Mesenteric fat pad (tissue), 1 donor: ENCODE measurements at places on chromosomes 5 and 9.

DNA sequence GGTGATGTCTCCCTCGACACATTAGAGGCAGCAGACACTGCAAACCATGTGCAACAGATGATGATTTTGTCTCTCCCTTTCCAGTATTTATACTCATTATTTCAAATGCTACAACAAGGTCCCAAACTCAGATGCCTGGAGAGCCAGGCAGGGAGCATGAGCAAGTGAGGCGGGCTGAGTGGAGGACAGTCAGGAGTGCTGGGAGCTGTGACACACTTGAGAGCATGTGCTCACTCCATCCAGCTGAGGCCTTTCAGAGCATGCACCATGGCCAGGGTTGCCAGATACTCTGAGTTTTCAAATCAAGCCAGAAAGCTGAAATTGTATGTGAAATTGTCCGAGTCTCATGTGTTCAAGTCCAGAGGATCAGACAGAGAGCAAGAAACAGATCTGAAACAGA lies 55.8 kb upstream of the SLC2A8 start:
- DNase-seq: no peak

GRCh38 chr5:100901821-100902341 lies 1.2 kb downstream of the ST8SIA4 start:
- no peak for DNase-seq

- DNase-seq: no peak
Measured at GRCh38 chr9:4973902-4974301, 11.2 kb upstream of the JAK2 start.

DNA sequence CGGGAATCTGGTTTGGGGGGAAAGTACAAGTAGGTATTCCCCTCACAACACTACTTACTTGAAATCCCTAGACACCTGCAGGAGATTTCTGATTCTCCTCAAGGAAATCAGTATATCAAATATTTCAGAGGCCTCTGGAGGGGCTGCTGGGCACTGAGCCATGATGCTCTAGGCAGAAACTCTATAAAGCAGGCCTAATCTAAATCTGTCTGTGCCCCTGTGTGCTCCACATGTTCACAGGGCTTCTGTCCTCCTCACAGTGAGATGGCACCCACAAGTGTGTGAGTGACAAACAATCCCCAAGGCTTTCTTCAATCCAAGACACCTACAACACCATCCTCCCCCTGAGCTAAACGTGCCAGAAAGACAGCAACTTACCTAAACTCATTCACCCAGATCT lies 39.0 kb downstream of the NIPSNAP3B start:
- no peak for DNase-seq

DNA sequence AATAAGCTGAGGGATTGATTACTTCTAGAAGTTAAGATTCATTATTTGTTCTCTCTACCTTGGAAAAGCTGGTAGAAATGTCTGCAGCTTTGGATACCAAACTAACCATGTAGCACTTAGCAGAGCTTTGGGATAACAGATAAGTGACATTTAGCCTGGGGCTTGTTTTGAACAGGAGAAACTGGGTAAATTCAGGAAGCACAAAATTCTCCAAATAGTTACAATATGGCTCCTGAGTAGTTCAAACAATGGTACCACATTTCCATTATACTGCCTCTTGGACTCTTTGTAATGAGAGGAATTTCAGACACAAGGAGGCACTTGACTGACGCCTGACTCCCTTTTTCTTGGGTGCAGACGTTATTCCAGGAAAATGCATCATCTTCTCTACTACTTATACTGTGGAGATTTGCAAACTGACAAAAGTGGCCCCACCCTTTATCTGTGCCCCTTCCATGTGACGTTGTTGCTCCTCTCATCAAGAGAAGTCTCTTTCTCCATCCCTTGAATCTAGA lies 22.5 kb downstream of the PRUNE2 start:
- no peak for DNase-seq

DNA sequence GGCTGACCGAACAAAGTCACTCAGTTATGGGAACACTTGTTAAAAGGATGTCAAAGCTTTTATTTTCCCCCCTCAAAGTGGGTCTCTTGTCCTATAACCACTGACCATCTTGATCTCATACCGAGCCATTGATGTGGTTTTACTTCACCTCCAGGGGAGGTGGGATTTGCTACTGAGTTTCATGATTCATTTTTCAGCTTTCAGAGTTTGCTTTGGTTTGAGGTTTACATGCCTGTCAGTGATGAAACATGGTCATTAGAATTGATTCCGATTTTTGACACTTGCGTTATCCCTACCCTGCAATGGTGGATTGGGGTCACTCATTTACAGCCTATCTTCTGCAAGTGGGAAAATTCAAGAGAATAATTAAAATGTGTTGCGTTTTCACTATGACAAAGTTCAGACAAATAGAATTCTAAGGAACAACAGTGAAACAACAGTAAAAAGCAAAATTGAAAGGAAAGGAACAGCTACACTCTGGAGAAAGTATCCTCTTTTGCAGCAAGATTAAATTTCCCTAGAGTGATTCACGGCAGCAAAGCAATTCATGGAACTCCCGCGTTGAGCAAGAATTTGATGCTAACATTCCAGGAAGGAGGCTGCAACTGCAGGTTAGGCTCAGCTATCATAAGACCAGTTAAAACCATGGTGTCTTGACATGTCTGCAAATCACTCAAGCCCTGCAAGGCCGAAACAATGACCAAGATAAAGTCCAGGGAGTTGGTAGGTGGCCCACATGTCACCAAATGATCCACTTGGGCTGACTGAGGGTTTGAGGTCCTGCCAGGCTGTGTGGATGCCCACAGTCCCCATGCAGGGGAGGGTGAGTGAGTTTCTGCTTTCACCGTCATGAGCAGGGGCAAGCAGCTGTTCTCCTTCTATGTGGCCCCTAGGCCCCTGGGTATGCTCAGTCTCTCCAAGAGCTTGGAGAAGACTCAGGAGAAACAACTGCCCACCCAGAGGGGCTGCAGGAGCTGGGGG lies 9.4 kb downstream of the GADD45G start:
- DNase-seq: no peak

DNA sequence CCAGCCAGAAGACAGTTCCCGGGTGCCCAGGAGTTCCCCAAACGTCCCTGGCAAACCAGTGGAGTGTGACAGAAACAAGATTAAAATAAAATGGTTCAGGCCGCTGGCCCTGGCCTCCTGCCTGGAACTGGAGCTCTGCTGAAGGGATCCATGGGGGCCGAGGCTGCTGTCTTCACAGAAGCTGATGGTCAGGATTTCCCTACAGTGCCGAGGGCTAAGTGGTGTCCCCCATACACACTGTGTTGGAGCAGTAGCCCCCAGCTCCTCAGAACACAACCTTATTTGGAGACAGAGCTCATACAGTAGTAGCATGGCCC lies 55.9 kb downstream of the MRPL36 start:
- no peak for DNase-seq

- DNase-seq: no peak
Measured at GRCh38 chr9:96721731-96722429, 56.0 kb downstream of the ZNF510 start.

DNA sequence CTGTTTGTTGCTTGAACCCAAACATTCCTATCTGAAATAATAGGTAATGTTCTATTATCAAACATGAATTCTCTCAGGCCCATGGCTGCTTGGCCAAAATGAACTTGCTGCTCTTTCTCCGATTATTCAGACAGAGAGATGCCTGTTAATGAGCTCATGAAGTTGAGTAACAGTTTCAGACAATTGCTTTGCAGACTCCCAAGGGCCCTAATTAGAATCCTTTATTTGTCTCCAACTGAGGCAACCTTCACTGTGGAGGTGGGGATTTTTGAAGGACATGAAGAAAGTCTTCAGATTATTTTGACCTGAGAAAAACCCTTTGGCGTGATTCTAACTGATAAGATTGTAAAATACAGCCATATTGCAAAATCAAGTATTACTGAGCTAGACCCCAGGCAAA lies 466.7 kb downstream of the NFIB start:
- DNase-seq: no peak

GRCh38 chr5:129653442-129653841 lies 94.5 kb upstream of the MINAR2 start:
- no peak for DNase-seq

- no peak for DNase-seq
Measured at GRCh38 chr5:123937230-123937629, 425.3 kb downstream of the CSNK1G3 start.

- no peak for DNase-seq
Measured at GRCh38 chr5:31617867-31618266, 21.1 kb upstream of the PDZD2 start.

- DNase-seq: no peak
Measured at GRCh38 chr5:1111727-1112289, at the start of gene SLC12A7. Gene SLC12A7 (minus strand): TSS chr5:1112063. CDS start chr5:1111991, 72 bp downstream.

DNA sequence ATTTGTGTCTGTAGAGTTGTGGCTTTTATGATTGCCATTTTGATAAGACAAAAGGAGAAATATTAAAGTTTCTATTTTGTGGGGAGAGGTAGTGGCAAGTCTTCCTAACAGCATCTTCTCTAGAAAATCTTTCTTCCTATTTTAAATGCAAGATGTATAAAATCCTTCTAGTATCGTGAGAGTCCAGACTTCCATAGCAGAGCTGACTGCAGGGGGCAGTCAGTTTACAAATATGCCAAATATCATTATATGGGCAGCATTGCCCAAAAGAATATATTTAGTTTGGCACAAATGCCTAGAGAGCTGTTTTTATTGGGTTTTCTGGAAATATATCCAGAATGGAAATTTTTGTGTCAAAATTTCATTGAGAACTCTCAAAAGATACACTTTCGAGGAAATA lies 82.1 kb upstream of the ALDH1A1 start:
- DNase-seq: no peak

- no peak for DNase-seq
Measured at GRCh38 chr5:31270396-31270795, 76.9 kb downstream of the CDH6 start.

GRCh38 chr5:124462751-124463150 lies 283.7 kb downstream of the ZNF608 start:
- DNase-seq: no peak

DNA sequence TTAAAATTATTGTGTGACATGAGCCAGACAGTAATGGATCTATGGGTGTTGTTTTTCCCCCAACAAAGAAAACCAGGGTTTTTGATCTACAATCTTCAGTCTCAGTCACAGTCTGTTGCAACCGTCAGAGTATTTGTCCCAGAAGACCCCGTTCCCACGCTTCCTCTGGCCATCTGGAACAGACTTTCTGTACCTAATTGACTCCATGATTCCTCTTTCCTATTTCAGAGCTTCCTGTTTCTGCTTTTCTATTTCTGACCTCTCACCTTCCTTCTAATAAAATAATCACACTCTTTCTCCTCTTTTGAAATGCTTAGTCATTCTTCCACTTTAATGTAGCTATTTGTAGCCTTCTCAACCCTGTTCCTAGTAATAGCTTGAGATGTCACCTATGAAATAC lies 1044.8 kb downstream of the DTWD2 start:
- DNase-seq: no peak

GRCh38 chr5:59800347-59800893 lies 93.1 kb downstream of the PDE4D start:
- DNase-seq: no peak

DNA sequence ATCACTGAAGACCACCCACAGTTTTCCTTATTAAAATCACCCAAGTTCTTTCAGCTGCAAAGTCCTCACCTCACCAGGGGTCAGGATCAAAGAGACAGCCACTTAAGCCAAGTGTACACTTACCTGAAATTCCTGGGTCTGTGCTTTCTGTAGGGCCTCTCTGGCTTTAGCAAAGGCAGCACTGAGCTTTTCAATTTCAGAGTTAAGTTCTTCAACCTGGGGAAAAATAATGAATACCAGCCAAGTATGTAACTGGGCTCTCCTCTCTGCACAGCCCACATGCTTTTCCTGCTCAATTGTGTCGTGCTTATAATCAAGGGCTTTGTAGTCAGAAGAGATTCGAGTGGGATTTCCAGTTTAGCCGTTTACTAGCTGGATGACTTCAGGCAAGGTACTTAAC lies 55.1 kb downstream of the CDK5RAP2 start:
- no peak for DNase-seq

- peak; percentile 97 for DNase-seq
Measured at GRCh38 chr9:71768388-71769174, at the start of gene CEMIP2. Gene CEMIP2 (minus strand): TSS chr9:71768513. CDS start chr9:71750373, 18,140 bp downstream.

GRCh38 chr5:160023007-160023907 lies 14.3 kb downstream of the TTC1 start:
- no peak for DNase-seq

- no peak for DNase-seq
Measured at GRCh38 chr5:142785206-142785605, 15.0 kb downstream of the ARHGAP26 start.

DNA sequence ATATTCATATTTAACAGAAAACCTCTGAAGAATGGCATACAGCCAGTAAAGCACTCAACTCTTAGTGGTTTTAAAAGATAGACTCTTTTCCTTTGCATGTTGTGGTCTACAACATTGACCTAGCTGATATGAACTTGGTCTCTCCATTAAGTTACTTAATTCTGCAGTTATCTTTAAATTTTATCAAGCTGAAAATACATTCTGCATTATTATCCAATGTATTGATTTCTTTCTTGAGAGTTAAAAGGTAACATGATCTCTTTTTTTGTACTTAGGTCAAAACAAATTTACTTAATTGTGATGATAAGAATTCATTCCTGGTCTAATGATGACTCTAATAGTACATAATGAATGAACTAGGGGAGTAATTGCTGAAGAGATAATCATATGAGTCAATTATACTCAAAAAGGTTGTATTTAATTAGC lies 132.9 kb downstream of the STARD4 start:
- no peak for DNase-seq

- DNase-seq: no peak
Measured at GRCh38 chr5:145579301-145579700, 255.8 kb downstream of the PRELID2 start.

DNA sequence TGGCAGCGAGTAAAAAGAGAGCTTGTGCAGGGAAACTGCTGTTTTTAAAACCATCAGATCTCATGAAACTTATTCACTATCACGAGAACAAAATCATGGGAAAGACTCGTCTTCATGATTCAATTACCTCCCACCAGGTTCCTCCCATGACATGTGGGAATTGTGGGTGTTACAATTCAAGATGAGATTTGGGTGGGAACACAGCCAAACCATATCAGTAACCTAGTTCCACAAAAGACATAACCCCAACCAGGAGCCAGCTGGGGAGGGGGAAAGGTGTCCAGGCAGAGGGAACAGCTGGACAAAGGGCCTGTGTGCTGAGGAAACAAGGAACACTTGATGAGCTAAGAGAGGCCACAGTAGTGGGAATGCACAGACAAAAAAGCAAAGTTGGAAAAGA lies 71.1 kb downstream of the BASP1 start:
- no peak for DNase-seq

- DNase-seq: no peak
Measured at GRCh38 chr5:95857185-95857945, 34.8 kb upstream of the GLRX start.

DNA sequence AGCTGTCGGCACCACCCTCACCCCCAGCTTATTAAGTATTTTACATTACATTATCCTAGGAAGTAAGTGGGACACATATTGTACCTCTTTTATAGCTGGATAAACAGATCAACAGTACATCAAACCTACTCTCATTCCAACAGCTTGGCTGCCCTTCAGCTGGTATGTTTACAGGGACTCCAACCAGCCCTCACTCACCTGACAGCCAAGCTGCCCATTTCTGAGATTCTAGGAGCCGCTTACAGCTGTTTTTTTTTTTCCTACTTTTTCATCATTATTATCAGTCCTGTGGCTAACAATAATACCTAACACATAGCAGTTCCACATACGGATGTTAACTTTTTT lies 13.4 kb upstream of the CREBRF start:
- no peak for DNase-seq
